ENCODE measurements at places on chromosomes 6 and 20.

GRCh38 chr6:7240351-7240750 lies 72.6 kb downstream of the SSR1 start:
- no peak for DNase-seq

- DNase-seq: peak; percentile 4
Measured at GRCh38 chr20:58722877-58723627, 30.5 kb downstream of the NPEPL1 start.

- no peak for DNase-seq
Measured at GRCh38 chr6:38233161-38233791, 406.5 kb downstream of the BTBD9 start.

DNA sequence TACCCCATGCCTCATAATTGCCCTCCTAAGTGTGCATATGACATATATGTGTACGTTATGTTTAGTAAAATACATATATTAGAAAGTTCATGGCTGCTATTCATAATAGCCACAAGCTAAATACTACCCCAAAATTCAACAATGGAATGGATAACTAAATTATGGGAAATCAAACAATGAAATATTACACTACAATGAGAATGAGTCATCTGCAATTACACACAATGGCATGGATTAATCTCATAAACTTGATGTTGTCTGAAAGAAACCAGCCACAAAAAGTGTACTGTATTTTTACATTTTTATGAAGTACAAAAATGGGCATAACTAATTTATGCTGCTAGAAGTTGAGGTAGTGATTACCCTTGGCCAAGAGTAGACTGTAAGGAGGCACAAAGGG lies 477.0 kb downstream of the HAO1 start:
- no peak for DNase-seq

- no peak for DNase-seq
Measured at GRCh38 chr6:99369533-99369932, 20.1 kb upstream of the FAXC start.

DNA sequence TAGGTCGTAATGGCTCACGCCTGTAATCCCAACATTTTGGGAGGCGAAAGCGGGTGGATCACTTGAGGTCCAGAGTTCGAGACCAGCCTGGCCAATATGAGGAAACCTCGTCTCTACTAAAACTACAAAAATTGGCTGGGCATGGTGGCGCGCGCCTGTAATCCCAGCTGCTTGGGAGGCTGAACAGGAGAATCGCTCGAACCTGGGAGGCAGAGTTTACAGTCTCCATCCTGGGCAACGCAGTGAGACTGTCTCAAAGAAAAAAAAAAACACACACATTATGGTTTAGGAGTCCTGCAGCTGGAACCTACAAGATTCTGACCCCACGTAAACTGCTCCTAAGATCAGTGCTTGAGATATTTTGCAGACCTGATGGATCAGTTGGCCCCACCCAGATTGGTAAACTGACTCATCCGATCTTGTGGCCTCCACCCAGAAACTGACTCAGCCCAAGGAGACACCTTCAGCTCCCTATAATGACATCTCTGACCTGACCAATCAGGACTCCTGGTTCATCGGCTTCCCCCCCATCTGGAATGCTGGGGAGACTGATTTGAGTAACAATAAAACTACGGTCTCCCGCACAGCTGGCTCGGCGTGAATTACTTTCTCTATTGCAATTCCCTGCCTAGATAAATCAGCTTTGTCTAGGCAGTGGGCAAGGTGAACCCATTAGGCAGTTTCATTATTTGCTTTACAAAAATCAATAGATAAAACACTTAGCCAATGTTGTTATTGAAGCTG lies 96.2 kb upstream of the BTN3A2 start:
- no peak for DNase-seq

DNA sequence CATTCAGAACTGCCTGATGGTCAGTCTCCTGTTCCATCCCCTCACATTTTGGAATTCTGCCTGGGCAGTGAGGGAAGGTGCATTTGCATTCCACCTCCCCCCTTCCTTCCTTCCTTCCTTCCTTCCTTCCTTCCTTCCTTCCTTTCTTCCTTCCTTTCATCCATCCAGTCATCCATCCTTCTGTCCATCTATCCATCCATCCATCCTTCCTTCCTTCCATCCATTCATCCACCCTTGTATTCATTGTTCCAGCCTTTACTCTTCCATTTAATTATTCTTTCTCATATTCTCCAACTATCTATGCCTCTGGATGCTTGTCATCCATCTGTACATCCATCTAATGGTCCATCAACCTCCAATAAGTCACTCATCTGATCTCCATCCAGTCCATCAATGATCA lies 14.0 kb downstream of the PCK1 start:
- no peak for DNase-seq

- no peak for DNase-seq
Measured at GRCh38 chr6:128694303-128695009, 174.1 kb upstream of the PTPRK start.

DNA sequence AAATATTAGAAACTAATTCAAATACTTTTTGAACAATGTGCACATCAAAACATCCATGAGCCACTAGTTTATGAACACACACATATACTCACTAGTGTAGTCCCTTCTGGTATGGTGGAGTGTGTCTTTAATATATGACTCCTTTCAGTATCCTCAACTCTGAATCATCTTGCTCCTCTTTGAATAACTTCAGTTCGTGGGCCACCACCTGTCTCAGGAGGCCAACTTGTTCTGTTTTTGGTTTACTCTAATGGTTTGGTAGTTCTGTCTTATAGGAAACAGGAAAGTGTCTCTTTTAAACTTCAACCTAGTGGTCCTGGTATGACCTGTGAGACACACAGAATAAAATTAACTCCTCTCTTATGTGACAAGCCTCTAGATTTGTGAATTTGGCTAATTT lies 55.6 kb downstream of the ZNF292 start:
- DNase-seq: no peak

GRCh38 chr6:168732676-168733075 lies 291.7 kb downstream of the SMOC2 start:
- DNase-seq: no peak

GRCh38 chr6:99147206-99147605 lies 199.5 kb upstream of the FBXL4 start:
- DNase-seq: no peak

DNA sequence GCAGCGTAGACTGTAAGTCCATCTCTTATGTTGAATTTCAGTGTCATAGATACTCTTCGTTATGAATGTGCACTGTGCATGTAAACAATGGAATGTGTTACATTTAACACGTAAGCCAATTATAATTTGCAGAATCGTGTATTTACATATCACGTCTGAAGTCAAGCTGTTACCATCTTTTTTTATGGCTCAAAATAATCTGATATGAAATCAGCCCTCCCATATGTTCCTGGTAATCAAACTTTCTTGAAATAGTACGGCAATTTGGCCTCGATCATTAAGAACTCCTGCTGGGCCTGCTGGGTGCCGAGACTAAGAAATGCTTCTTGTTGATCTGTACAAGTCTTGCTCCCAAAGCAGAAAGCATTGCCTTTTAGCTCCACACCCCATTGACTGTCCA lies 89.6 kb upstream of the DOK5 start:
- no peak for DNase-seq

- DNase-seq: peak; percentile 75
Measured at GRCh38 chr20:51563486-51564332, 21.2 kb upstream of the NFATC2 start.

DNA sequence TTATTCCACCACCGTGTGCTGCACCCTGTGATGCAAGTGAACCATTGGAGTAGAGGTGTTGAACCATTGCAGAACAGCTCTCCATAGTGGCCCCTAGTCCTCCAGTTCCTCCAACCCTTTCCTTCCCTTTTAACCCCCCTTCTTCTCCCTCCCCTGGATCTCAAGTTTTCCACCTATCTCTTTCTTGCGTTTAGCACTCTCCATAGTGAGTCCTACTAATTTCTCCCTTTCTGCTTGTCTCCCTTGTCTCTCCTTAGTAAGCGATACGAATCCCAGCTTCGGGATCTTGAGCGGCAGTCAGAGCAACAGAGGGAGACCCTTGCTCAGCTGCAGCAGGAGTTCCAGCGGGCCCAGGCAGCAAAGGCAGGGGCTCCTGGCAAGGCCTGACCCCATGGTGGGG lies 1.1 kb downstream of the PFDN6 start:
- DNase-seq: no peak

DNA sequence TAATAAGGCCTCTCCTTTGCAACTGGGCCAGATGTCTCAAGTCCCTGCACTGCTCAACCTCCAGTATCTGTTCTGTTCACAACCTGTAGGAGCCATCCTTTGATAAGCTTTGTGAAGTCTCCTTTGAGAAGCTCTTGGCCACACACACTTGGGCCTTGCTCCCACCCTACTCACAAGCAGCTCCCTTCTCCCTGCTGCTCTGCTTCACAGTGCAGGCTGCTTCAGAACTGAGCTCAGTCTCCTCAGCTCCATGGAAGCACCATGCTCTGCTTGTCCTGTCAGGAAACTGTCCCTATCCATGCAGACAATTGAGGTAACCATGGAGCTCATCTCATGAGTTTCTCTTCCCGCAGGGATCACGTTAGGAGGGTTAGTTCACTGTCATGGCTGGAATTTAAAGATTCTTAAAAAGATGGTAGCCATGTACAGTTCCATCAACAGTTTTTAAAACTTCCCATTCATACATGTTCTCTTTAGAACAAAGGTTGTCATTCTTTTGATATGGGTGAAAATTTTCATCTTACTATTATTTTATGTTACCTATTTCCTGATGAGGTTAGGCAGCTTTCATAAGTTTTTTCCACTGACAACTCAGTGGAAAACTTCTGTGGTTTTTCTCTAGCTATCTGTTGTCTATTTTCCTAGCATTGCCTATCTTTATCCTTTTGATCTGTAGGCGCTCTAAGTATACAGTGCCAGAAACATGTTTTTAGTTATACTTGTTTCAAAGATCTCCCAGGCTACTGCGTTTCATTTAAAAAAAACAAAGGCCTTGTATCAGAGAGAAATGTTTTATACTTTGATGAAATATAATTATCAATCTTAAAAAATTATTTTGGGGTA lies 62.6 kb downstream of the AK9 start:
- no peak for DNase-seq

GRCh38 chr6:652865-653264 lies 4.0 kb downstream of the HUS1B start:
- DNase-seq: no peak

GRCh38 chr6:110534731-110535492 lies 58.5 kb upstream of the SLC22A16 start:
- no peak for DNase-seq

GRCh38 chr6:35396991-35397390 lies 54.6 kb downstream of the PPARD start:
- DNase-seq: no peak

- no peak for DNase-seq
Measured at GRCh38 chr6:18326980-18327379, 60.2 kb upstream of the RNF144B start.

- DNase-seq: no peak
Measured at GRCh38 chr6:140269591-140270165, 895.2 kb upstream of the CITED2 start.

- DNase-seq: no peak
Measured at GRCh38 chr6:112831022-112831421, 483.9 kb downstream of the RFPL4B start.

DNA sequence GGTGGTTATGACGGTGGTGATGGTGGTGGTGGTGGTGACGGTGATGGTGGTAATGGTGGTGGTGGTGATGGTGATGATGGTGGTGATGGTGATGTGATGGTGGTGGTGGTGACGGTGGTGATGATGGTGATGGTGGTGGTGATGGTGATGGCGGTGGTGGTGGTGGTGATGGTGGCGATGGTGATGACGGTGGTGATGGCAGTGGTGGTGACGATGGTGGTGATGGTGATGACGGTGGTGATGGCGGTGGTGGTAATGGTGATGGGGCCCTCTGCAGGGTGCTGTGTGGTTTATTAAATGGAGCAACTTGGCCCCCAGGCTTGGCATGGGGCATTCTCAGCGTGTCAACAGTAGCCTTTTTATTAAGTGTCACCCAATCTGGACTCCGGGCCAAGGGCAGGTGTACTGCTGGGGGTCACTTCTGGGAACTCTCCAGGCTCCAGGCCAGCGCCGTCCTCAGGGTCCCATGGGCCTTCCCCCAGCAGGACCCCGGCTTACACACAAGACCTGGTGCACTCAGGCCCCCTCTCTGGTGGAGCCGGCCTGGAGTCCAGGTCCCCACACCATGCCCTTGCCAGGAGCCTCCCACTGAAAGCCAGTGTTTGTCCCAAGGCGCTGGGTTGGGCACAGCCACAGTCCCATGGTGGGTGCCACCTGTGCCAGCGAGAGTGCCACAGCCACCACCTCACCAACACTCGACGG lies 8.8 kb downstream of the CABLES2 start:
- no peak for DNase-seq

DNA sequence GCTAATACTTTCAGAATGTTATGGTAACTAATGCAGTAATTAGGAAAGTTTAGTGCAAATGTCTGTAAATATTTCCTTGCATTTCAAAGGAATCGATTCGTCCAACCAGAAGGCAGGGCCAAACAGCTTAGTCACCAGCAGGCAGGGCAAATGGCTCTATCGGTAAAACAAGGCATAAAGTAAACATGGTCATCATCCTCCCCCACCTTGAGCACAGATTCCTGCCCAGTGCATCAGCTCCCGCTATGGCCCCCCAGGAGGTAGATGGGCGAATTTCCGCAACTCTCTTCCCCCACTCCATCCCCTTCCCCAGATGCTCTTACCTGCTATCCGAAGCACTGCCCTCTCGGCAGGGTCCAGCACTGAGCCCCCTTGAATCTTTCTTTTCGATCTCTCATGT lies 103.8 kb upstream of the BEND6 start:
- DNase-seq: no peak

- DNase-seq: no peak
Measured at GRCh38 chr6:159831373-159831679, 31.2 kb downstream of the PNLDC1 start.

DNA sequence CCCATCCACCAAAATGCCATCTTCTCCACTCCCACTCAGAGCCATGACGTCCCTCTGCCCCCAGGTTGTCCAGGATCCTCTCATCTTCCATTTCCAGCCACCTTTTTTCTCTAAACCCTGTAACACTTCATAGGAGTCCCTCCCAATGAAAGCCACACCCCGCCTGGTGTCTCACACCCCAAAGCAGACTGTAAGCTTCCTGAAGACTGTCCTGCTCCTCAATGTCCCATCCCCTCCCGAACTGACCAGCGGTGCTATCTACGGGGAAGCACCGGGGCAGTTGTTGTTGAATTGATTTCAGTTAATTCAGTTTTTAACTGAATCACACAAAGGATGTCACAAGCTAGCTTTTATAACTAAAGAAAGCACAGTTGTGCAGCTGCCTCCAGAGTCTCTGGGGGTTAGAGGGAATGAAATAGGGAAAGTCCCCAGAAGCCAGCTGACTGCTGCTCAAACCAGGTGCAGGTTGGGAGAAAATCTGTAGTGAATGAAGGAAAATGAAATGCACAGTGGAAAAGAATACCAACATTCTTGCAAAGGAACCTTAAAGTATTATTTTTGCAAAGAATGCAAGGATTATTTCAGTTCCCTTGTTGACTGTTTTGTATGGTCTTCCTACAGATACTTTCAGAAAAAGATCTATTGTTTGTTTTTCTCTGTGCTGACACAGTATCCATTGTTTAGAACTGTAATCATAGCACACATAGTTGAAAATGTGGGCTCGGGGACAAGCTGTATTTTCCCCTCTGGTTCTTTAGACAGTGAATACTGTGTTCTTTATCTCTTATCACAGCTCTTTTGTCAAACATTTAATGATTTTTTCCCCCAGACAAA lies 222.6 kb upstream of the QKI start:
- DNase-seq: no peak

GRCh38 chr6:11681770-11682169 lies 96.8 kb downstream of the ADTRP start:
- DNase-seq: no peak

Data from uterus (tissue), 4 donors.